Prostate gland (tissue), 2 donors: ENCODE measurements at places on chromosomes 16 and 17. TPM values are rescaled to one million over a fixed set of nuclear protein-coding genes. Genes with fewer than 3 reads are reported as not detected.

- DNase-seq, result no peak
- no peaks in the 10 kb centered on the region for H3K27me3 ChIP-seq
- no peak overlapping the region for H3K4me3 ChIP-seq
- H3K36me3 ChIP-seq, result no peaks in the 10 kb centered on the region
- H3K27ac ChIP-seq, result no peak overlapping the region
Observed at GRCh38 chr17:34024386-34024785, 230.7 kb upstream of the CCL2 start.

DNA sequence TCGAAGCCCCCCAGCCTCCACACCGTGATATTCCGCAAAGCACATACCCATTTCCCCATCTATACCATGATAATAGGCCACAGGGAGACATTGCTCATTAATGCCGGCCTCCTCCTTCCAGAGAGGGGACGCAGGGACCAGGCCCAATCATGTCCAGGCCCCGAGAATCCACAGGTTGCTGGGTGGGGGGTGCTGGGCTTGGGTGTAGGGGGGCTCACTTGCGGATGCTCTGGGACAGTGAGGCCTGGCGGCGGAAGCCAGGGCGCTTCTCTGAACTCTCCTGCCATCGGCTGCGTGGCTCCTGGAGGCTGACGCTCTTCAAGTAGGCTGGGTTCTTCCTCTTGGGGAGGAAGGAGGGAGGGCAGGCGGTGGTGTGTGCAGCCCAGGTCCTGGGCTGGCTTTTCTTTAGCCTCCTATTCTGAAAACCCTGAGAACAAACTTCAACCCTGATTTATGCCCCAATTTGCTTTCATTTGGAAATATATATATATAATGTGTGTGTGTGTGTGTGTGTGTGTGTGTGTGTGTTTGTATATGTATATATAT lies 12.2 kb downstream of the AANAT start:
- no peak overlapping the region for H3K4me3 ChIP-seq
- no peak for DNase-seq
- no peaks in the 10 kb centered on the region for H3K4me1 ChIP-seq
- no peak overlapping the region for H3K27ac ChIP-seq
- no peaks in the 10 kb centered on the region for H3K27me3 ChIP-seq

DNA sequence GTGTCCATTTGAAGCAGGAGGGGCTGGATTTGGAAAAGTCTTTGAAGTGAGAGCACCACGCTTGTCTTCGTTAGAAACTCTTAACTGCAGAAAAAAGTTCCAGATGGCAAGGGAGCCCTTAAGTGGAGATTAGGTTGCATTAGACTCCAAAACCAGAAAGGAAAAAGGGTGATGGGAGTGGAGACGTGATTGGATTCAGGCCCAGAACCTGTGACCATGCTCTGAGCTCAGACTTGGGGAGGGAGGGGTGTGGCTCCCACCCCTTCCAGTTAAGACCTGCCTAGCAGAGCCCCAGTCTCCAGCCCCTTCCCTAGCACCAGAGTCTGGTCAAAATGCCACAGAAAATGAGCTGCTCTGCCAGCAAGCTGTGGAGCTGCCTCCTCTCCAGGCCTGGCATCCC lies 6.4 kb upstream of the LGALS9 start:
- H3K27me3 ChIP-seq, result no peaks in the 10 kb centered on the region
- H3K4me3 ChIP-seq, result no peak overlapping the region

DNA sequence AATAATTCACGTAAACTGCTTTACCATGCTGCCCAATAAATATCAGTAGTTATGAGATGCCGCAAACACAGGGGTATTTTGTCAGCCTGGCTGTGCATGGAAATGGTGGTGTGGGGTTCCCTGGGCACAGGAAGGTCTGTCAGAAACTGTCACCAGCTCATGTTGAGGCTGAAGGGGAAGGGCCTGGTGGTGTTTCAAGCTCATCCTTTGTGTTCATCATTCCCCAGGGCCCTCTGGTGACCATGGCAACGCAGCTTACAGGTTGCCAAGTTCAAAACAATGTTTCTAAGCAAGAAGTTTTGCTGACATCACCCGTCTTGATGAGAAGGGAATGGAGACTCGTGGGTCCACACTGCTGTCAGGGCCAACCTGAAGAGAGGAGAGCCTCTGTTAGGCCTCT lies 348.9 kb upstream of the C16orf82 start:
- H3K4me3 ChIP-seq, result no peak overlapping the region
- DNase-seq, result no peak
- H3K27me3 ChIP-seq, result no peaks in the 10 kb centered on the region

GRCh38 chr17:45752246-45752645 lies 31.9 kb upstream of the CRHR1 start:
- H3K4me3 ChIP-seq, result no peak overlapping the region
- DNase-seq, result no peak
- H3K36me3 ChIP-seq, result no peaks in the 10 kb centered on the region
- no peaks in the 10 kb centered on the region for H3K4me1 ChIP-seq

DNA sequence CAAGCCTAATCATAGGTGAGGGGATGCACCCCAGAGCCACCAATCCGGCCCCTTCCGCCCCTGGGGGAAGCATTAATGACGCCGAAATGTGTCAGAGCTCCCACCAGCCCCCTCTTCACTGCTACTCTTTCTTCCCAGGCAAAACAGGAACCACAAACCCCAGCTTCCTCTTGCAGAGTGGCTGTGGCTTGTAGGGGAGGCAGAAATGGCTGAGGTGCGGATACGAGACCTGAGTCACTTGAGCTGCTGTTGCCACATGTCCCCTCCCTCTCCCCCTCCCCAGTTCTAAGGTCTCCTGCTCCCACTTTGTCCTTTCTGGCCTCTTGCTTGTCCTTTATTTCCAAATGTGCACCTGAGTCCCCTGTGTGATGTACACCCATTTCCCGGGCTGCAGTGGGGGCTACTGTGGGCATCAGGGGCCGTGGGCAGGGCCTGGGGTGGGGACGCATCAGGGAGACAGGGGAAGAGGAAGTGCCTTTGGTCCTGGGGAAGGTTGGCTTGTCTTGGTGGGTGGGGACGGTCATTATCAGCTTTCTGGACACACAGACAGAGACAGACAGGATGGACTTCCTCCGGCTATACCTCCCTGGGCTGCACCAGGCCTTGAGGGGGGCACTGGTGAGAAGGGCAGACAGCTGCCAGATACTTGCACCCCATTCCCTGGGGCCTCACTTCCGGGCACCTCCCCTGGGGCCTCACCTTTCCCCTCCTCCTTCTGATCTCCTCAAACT lies at the start of gene APOBR:
Gene APOBR (plus strand): TSS at position 523 of the 731 bp plus-strand sequence. CDS start 39 bp downstream, at position 562.
- DNase-seq, result no peak
- H3K36me3 ChIP-seq, result no peaks in the 10 kb centered on the region
- no peak within 1 kb of the TSS for H3K4me3 ChIP-seq
- no peaks in the 10 kb centered on the region for H3K27me3 ChIP-seq
- no peak within 1 kb of the TSS for H3K27ac ChIP-seq
- H3K4me1 ChIP-seq, result no peaks in the 10 kb centered on the region

GRCh38 chr17:28131599-28131998 lies 89.1 kb downstream of the NLK start:
- DNase-seq, result no peak
- no peaks in the 10 kb centered on the region for H3K4me1 ChIP-seq
- no peak overlapping the region for H3K4me3 ChIP-seq
- no peak overlapping the region for H3K27ac ChIP-seq
- H3K36me3 ChIP-seq, result no peaks in the 10 kb centered on the region

DNA sequence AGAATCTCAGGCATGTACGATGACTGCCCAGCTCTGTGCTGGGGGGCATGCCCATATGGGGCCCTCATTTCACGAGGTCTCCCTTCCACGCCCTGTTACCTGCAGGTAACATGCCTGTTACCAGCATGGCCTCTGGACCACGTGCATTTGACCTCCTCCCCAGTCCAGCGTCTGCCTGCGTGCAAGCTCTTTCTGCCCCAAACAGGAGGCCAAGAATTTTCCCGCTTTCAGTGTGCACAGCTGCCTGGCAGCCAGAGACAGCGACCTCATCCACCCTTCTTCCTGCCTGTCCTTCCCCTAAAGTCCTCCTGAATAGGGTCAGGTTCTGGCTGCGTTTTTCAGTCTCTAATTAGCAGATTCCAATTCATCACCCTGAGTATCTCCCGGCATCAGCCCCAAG lies 306.5 kb upstream of the ZFHX3 start:
- no peak for DNase-seq
- no peaks in the 10 kb centered on the region for H3K36me3 ChIP-seq
- no peaks in the 10 kb centered on the region for H3K27me3 ChIP-seq
- H3K27ac ChIP-seq, result no peak overlapping the region

DNA sequence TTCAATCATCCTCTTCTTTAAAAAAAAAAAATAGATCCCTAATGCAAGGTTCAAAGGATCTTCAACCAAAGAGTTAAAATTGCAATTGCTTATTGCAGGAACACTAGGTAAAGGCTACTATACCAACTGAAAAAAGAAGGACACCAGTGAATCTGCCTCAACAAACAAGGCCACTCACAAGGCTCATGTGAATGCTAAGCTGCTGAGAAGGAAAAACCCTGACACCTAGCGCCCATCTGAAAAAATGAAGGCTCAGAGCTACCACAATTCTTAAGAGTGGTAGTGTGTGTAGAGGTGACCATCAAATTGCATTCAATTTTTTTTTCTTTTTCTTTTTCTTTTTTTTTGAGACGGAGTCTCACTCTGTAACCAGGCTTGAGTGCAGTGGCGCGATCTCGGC lies 201.6 kb upstream of the C17orf78 start:
- H3K4me1 ChIP-seq, result peaks cover 7% of the 10 kb centered on the region
- no peak overlapping the region for H3K4me3 ChIP-seq
- DNase-seq, result peak; percentile 20
- H3K36me3 ChIP-seq, result no peaks in the 10 kb centered on the region

GRCh38 chr17:68089881-68090280 lies 54.3 kb downstream of the KPNA2 start:
- H3K4me1 ChIP-seq, result no peaks in the 10 kb centered on the region
- no peak overlapping the region for H3K27ac ChIP-seq
- no peak for DNase-seq
- H3K27me3 ChIP-seq, result no peaks in the 10 kb centered on the region

DNA sequence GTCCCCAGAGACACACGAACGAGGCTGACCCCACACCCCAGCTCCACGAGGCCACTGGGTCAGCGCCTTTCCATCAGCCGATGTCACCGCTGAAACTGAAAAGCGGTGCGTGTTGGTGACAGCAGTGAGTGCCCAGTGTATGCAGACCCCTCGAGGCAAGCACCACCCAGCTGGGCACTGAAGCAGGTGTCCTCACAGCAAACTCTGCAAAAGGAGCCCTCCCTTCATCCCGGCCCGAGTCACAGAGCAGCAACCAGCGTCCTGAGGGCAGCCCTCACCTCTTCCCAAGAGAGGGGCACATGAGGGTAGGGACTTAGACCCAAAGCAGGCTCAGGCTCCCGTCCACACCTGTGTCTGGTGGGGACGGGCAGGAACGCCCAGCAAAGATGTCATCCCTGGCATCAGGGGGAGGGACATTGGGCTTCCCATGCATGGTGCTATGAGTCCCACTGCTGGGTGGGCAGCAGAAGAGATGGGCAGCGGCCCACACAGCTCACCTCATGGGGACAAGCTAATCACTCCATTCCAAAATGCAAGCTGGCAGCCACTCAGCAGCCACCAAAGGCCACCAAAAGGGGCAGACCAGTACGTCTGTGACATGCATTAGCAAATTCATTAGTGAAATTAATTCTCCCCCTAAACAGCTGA lies 49.2 kb downstream of the RBFOX3 start:
- peaks cover 4% of the 10 kb centered on the region for H3K27me3 ChIP-seq
- DNase-seq, result no peak
- H3K27ac ChIP-seq, result no peak overlapping the region

GRCh38 chr16:21703589-21704174 lies 39.9 kb downstream of the OTOA start:
- H3K4me1 ChIP-seq, result no peaks in the 10 kb centered on the region
- no peaks in the 10 kb centered on the region for H3K27me3 ChIP-seq
- H3K27ac ChIP-seq, result no peak overlapping the region
- H3K4me3 ChIP-seq, result no peak overlapping the region

DNA sequence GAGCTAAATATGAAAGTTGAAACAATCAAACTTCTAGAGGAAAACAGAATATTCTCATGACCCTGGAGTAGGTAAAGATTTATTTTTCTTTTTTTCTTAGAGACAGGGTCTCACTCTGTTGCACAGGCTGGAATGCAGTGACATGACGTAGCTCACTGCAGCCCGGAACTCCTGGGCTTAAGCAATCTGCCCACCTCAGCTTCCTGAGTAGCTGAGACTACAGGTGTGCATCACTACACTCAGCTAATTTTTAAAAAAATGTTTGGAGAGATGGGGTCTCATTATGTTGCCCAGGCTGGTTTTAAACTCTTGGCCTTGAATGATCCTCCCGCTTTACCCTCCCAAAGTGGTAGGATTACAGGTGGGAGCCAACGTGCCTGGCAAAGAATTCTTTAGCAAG lies 15.5 kb downstream of the IKZF3 start:
- H3K27me3 ChIP-seq, result no peaks in the 10 kb centered on the region
- no peaks in the 10 kb centered on the region for H3K4me1 ChIP-seq
- H3K36me3 ChIP-seq, result no peaks in the 10 kb centered on the region

GRCh38 chr17:27578718-27579085 lies 52.3 kb upstream of the LGALS9 start:
- H3K36me3 ChIP-seq, result no peaks in the 10 kb centered on the region
- no peaks in the 10 kb centered on the region for H3K4me1 ChIP-seq
- DNase-seq, result no peak

DNA sequence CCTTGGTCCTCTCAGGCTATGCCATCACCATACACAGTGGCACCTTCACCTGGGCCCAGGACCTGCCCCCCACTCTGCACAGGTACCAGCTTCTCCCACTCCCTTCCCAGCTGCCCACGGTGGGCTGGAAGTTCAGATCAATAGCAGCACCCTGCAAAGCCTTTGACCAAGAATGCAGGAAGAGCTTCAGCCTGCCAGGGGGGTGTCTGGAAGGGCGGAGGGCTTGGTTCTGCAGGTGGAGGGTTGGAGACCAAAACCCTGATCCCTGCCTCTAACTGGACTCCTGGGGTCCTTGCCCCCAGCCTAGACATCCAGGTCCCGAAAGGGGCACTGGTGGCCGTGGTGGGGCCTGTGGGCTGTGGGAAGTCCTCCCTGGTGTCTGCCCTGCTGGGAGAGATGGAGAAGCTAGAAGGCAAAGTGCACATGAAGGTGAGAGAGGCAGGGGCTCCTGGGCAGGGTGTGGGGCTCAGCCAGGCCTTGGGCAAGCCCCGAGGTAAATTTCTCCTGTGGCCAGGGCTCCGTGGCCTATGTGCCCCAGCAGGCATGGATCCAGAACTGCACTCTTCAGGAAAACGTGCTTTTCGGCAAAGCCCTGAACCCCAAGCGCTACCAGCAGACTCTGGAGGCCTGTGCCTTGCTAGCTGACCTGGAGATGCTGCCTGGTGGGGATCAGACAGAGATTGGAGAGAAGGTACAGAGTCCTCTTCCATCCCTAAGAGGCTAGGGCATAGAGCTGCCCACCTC lies 34.3 kb downstream of the ABCC3 start:
- no peaks in the 10 kb centered on the region for H3K4me1 ChIP-seq
- H3K27ac ChIP-seq, result no peak overlapping the region
- H3K4me3 ChIP-seq, result no peak overlapping the region
- no peaks in the 10 kb centered on the region for H3K27me3 ChIP-seq

GRIN2C gene
- 3.6 TPM for total RNA-seq

CCDC40 gene
- total RNA-seq, result 11.8 TPM

TBC1D3 gene
- not detected for total RNA-seq

CUEDC1 gene
- total RNA-seq, result 33.0 TPM

CORO6 gene
- 23.4 TPM for total RNA-seq

SDR42E1 gene
- 7.2 TPM for total RNA-seq

CSH1 gene
- total RNA-seq, result not detected

TBC1D3L gene
- total RNA-seq, result 11.4 TPM

CRYM gene
- total RNA-seq, result 59.5 TPM

SOST gene
- total RNA-seq, result not detected

CCL1 gene
- total RNA-seq, result not detected

CLEC3A gene
- 5.5 TPM for total RNA-seq
